ENCODE measurements at places on chromosomes 5 and 9.
A peak's percentile ranks its signal among the peaks of the same experiment; 100 is the strongest.

DNA sequence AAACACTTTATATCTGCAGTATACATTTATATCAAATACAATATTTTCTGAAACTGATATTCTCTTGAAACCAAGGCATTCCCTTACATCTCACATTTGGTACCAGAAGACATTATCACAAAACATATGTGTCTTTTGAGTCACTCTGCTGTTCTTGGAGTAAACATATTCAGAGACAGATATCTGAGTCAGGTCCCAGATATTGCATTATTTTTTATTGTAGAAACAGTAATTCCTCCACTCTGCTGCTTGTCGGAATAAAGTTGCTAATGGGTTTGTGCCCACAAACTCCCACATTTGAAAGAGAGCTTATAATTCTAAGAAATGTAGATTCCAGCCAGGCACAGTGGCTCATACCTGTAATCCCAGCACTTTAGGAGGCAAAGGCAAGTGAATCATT lies 261.1 kb upstream of the DAPK1 start:
- no peak for DNase-seq

GRCh38 chr9:33113799-33114547 lies 37.5 kb upstream of the SMU1 start:
- DNase-seq, result no peak

- no peak for DNase-seq
These were observed 9.7 kb downstream of the NFIB start for GRCh38 chr9:14304259-14304658.

- no peak for DNase-seq
These were observed 94.9 kb downstream of the CACNA1B start for GRCh38 chr9:137972355-137972987.

DNA sequence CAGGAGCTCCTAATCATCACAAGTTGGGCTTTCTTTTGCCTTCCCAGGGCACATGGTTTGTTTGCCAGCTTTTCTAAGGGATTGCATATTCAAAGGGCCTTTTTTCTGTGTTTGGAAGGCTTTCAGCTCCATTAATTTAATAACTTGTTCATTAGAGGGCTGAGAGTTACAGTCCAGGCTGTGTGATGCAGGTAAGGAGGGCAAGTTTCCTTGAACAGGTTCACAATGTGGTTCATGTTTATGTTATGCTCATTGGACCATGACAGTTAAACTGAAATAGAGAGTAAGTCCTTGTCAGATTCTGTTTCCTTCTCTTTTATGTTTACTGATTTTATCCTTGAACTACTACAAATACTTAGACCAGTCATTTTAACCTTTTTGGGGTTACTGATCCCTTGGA lies 174.4 kb downstream of the MARCHF11 start:
- no peak for DNase-seq

- no peak for DNase-seq
These were observed 9.9 kb upstream of the TSLP start for GRCh38 chr5:111061618-111062017.

- DNase-seq, result peak; percentile 86
These were observed 184.0 kb downstream of the SEMA5A start for GRCh38 chr5:9361835-9362234.

DNA sequence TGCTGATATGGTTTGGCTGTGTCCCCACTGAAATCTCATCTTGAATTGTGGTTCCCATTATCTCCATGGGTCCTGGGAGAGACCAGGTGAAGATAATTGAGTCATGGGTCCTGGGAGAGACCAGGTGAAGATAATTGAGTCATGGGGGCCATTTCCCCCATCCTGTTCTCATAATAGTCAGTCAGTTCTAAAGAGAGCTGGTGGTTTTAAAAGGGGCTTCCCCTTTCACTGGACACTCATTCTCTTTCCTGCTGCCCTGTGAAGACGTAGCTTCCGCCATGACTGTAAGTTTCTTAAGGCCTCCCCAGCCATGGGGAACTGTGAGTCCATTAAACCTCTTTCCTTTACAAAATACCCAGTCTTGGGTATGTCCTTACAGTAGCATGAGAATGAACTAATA lies 99.6 kb downstream of the TRIM32 start:
- no peak for DNase-seq

GRCh38 chr5:168714046-168714445 lies 134.9 kb upstream of the PANK3 start:
- DNase-seq, result no peak

DNA sequence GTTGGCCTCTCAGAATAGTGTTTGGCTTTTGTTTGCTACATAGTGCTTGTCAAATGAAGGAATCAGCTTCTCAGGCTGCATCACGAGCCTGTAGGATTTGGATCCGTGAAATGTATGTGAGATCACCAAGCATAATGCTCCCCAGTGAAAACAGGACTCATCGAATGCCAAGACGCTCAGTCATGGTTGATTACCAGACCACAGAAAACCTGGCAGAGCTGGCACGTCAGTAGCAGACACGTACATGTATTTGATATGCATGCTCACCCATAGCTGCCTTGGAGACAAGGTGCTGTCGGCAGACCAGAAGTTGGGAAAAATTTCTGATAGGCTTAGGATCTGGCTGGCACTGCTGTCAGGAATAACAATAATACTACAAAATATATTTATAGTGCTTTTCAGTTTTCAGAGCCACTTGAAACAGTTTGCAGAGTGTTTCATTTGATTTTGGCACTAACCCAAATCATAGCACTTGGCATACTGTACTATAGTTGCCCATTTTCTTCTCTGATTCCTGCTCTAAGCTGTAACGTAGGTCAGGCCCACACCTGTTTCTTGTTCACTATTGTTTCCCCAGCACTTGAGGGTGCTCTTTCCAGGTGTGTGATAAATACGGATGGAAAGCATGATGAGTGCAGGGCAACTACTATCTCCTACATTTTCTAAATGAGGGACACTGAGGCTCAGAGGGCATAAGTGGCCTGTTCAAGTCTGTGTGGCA lies 226.1 kb downstream of the NR3C1 start:
- no peak for DNase-seq

DNA sequence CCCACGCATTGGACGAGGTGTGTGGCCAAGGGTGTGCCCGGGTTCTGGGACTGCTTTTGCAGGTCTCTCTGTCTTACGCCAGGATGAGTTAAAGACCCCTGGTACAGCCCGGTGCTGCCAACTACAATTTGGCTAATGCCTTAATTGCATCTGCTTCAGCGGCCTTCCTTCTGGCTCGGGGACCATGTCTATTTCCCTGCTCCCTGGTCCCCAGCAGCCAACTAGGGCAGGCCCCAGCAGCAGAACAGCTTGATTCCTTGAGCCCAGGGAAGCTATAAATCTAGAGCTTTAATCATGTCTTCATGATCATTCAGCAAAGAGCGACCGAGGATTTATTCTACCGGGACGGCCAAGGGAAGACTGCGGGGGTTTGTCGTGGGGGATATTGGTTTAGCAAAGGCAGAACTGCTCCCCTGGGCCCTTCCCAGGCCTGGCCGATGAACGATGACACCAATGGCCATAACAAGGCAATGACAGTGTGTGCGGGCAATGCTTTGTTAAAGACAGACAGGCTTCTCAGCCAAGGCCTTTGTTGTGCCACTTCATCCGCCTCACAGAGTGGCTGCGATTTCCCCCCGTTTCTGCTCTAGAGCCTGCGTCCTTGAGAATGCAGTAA lies 51.4 kb downstream of the CFAP77 start:
- DNase-seq, result no peak

- no peak for DNase-seq
These were observed 29.4 kb downstream of the HRH2 start for GRCh38 chr5:175687231-175687701.

- DNase-seq, result no peak
These were observed 2023.6 kb upstream of the CDH6 start for GRCh38 chr5:29169886-29170285.

DNA sequence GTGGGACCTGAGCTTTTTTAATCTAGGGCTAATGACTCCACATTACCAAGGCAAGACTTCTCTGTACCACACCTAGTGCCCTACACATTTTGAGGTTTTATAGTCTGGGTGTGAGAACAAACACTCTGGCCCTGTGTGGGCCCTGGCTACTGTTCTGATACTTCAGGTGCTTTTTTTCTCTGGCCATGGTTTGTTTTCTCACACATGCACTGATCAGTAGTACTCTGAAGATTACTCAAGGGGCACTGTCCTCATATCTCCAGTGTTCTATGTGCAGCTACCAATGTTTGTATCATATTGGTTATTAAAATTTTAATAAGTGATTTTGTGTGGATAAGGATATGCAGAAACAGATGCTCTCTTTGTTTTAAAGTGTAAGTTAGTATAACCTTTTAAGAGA lies 5.9 kb upstream of the C9orf40 start:
- DNase-seq, result no peak

GRCh38 chr5:34037726-34038125 lies 5.3 kb downstream of the C1QTNF3 start:
- no peak for DNase-seq

DNA sequence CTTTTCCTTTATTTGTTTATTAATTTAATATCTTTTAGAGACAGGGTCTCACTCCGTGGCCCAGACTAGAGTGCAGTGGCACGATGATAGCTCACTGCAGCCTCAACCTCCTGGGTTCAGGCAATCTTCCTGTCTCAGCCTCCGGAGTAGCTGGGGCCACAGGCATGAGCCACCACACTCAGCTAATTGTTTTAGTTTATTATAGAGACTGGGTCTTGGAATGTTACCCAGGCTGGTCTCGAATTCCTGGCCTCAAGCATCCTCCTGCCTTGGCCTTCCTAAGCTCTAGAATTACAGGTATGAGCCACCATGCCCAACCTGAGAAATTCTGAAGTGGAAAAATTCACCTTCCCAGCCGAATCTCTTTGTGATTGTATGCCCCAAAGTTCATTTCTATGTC lies 139.4 kb upstream of the SLC12A2 start:
- DNase-seq, result no peak

DNA sequence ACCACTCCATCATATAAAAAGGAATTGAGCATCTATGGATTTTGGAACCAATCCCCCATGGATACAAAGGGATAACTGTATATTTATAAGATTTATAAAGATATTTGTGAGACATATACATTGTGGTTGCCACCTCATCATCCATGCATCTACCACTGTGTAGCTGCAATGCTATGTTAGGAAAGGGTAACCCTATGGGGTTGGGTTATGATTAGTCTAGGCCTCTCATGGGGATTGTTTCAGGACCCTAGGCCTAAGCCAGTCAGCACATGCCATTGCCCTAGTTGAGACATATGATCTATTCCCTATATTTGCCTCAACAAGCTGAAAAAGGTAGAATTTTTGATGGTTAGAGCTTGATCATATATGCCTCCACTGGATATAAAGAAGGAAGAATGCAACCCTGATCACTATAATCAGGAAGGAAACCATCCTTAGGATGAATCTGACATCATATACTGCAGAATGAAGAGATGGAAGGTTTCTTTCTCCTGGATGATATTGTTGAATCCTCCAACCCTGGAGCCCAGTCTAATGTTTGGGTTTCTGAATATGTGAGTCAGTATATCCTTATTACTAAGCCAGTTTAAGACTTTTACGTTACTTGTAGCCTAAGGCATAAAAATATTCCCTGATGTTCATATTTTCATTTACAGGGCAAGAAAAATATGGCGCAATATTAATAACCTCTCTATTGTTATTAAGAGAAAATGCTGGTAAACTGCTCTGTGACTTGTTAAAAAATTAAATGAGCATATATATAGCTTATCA lies 94.2 kb downstream of the ADAMTS19 start:
- DNase-seq, result no peak

GRCh38 chr5:17261075-17261474 lies 43.6 kb downstream of the BASP1 start:
- DNase-seq, result no peak

GRCh38 chr9:76464706-76465105 lies 5.7 kb downstream of the GCNT1 start:
- no peak for DNase-seq

- no peak for DNase-seq
These were observed 857 bp downstream of the ADAM19 start for GRCh38 chr5:157574456-157575380.

GRCh38 chr5:2352101-2352861 lies 399.2 kb downstream of the IRX2 start:
- no peak for DNase-seq

GRCh38 chr5:74643111-74643562 lies 2.6 kb upstream of the ENC1 start:
- no peak for DNase-seq

GRCh38 chr5:151694035-151694485 lies 7.3 kb upstream of the SPARC start:
- DNase-seq, result no peak

DNA sequence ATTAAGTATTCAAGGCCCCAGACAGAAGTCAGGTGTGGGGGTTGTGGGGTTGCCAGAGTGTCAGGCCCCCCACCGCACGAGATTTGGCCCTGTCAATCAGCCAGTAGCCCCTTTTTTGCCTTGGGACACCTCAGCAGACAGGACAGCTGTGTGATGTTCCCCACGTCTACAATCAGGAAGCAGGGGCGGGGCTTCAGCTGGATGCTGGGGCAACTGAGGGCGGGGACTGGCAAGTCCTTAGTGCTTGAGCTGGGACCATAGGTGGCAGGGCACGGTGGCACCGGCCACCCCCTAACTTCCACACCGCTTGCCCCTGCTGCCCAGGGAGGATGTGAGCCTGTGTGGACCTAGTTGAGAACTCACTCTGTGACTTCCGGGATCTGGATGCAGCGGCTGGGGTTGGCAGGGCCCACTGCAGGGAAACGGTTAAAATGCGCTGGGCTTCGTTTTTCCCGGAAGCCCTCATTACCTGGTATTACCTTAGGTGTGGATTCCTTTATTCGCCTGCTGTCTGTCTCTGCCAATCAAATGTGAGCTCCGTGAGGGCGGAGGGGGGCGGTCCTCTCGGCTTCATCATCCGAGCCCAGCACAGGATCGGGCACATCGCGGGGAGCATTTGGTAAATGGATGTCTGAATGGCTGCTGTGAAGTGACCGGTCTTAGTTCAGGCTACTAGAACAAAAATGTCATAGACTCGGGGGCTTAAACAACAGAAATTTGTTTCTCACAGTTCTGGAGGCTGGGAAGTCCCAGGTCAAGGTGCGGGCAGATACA lies 7.5 kb upstream of the GTF3C5 start:
- DNase-seq, result peak; percentile 15

GRCh38 chr5:163193886-163194285 lies 243.5 kb upstream of the CCNG1 start:
- DNase-seq, result no peak

DNA sequence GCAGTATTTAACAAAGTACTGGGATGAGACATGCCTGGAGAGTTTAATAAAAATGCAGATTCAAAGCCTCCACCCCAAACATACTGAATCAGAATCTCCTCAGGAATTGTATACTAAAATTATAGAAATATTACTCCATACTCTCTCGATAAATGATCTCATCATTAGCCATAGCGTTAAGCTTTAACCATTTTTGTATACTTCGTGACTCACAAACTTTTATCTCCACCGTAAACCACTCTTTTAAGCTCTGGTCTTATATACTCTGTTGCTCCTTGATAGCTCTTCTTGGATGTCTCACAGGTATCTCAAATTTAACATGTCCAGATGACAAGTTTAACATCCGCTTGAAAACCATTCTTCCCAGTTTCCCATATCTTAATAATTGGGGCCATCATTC lies 327.8 kb downstream of the ADGRV1 start:
- no peak for DNase-seq

DNA sequence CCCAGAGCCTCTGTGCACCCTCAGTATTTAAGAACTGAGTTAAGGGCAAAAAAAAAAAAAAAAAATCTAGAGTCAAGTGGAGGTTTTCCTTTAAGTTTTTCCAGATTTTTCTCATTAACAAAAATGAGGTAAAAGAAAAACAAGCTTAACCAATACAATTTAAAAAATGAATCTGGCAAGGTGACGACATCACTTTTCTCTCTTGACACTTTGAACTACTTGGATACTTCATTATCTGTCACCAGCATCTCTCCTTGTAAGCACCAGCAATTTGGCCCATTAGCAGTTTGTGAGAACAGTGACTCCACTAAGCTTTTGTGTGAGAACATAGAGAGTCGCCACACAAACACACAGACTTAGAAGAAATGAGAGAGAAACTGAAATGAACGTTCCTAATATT lies 345.7 kb upstream of the SLC30A5 start:
- DNase-seq, result no peak
